Hindlimb muscle (tissue), 1 donor: ENCODE measurements at places on chromosomes 7 and 10. TPM values are rescaled to one million over a fixed set of nuclear protein-coding genes. Genes with fewer than 3 reads are reported as not detected.

- no peak for DNase-seq
These were observed 84.5 kb upstream of the OIT3 start for GRCh38 chr10:72809006-72809405.

DNA sequence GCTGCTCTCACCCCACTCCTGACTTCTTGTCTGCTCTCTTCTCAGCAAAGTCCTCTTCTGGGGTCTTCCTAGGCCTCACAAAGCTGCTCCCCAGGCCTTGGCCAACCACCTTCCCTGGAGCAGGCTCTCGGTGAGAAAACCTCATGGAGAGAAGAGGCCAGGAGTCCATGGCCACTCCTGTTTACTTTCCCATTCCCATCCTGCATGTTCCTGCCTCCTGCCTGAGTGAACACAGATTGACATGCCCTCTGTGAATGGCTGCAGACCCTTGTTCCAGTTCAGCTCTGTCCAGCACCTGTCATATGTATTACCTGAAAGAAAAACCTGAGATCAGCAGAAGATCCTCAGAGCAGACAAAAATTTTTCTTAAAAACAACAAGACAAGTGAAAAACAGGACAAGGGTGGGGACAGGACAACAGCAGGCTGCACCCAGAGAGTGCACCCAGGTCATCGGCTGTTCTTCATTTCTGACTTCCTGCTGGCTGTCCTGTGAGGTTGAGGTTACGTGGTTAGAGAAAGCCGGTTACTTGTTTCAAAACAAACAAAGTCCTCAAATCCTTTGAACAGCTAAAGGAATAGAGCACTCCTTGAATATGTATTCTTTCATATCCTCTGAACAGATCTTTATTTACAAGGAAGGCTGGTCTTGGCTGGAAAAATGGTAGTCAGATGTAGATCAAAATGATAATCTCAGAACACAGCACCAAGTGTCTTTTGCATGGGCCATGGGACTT lies 34.0 kb upstream of the DLD start:
- DNase-seq, result no peak

GRCh38 chr7:36978461-36978860 lies 254.2 kb upstream of the AOAH start:
- DNase-seq, result no peak

DNA sequence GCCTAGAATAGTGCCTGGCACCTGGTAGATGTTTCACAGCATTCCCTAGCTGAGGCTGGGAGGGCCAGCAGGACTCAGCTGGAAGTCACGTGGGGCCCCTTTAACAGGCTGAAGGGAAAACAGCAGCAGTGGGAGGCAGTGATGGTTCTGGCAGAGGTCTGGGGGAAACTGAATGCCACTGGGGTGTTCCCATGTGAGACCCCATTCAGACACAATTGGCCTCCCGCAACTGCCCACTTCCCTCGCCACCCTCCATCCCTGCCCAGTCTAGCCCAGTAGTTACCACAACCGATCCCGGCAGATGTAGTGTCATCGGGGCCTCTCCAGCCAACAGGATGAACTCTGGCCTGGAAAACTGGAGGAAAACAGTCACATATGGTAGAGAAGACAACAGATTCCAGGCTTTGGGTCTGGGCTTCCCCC lies 38.3 kb downstream of the FRMPD2 start:
- DNase-seq, result no peak

The MNX1 gene
- 0.09 TPM for polyA plus RNA-seq

The NRP1 gene
- polyA plus RNA-seq, result 102 TPM

The OPALIN gene
- polyA plus RNA-seq, result not detected
